ENCODE measurements at places on chromosomes 7 and 10.

- no peak for DNase-seq
These were observed 75.2 kb downstream of the DNAJB6 start for GRCh38 chr7:157412021-157412443.

DNA sequence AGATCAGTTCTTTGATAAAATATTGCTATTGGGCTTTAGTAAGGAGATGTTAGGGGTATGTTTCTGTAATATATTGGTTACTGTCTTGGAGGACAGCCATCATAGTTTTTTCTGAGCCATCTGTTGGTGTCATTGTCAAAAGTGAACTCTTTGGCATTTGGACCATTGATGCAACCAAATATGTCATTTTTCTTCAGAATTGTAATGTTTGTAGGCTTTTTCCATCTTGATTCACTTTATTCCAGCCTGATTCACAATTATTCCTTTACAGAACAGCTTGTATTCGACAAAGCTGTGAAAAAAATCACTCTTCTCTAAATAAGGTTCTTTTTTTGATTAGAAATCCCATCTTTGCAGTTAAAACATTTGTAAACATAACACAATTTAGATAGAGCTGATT, 37.4 kb downstream of the SMNDC1 start:
- no peak for DNase-seq

- no peak for DNase-seq
These were observed 67.2 kb downstream of the ADD3 start for GRCh38 chr10:110074758-110075671.

DNA sequence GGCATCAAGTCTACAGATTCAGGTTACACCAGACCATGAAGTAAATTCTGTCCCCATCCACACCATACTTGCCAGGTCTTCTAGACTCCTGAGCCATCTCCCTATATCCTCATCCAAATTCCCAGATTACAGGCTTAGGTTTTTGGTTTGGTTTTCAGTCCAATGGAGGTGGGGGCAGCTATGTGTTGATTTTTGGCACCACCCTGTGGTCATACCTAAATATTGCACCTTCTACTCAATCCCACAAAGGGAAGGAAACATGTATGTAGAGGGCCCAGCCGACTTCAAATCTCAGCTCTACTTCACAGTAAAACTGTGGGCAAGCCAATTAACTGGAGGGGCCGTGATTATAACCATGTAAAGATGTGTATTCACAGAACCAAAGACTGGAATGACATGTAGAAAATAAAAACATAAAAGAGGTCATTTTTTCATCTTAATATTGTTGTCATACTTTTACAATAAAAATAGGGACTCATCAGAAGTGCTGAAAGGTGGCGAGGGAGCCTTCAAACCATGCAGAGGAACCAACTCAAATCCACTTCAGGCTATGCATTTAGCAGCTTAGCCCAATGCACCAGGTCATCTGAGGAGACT, 19.8 kb downstream of the ERCC6 start:
- DNase-seq = no peak

DNA sequence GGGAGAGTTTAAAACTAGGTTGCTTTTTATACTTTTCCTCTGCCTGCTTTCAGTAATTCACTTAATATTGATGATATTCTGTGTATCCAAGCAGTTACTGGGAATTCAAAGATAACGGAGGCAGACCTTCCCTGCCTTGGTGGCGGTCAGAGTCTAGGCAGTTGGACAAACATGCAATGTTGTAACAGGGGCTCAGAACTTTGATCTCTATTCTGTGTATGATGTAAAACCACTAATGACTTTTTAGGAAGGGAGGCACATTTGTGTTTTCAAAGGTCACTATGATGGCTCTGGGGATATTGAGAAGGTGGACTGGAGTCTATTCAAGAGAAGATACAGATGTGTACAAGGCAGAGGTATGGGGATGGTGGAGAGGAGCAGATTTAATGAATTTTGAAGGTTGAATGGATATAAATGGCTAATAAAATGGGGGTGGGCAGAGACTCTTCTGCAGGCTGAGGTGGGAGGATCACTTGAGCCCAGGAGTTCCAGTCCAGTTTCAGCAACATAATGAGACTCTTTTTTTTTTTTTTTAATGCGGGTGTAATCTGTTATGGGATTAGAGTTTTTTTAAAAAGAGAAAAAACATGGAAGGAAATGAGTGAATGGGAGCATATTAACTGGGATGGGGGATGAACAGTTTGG, 5.7 kb upstream of the PON2 start:
- DNase-seq = no peak
